ENCODE measurements at places on chromosomes 5 and 9.

DNA sequence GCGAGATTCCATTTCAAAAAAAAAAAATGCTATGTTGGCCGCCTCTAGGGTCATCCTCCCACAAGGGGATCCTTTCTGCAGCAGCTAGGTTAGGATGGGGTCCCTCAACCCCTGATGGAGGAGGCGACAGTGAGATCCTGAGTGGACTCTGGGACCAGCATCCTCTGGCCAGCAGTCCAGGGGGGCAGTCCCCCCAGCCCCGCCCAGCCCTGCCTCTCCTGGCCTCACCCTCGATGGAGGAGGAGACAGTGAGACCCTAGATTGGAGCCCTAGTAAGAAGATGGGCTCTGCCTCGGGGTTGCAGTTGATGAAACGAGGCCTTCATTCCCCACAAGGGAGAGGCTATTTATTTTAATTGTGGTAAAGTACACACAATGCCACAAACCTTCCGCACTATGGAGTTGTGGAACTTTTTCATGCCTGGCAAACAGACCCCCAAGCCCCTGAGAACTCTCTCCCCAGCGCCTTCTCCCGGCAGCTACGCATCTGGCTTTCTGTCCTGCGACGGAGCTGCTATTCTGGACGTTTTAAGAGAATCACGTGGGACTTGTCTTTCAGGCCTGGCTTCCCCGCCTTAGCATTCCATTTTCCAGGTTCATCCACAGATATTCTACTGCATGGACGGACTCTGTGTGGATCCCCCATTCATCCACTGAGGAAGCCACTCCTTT is 15.8 kb downstream of the VAV2 start:
- no peak for DNase-seq

DNA sequence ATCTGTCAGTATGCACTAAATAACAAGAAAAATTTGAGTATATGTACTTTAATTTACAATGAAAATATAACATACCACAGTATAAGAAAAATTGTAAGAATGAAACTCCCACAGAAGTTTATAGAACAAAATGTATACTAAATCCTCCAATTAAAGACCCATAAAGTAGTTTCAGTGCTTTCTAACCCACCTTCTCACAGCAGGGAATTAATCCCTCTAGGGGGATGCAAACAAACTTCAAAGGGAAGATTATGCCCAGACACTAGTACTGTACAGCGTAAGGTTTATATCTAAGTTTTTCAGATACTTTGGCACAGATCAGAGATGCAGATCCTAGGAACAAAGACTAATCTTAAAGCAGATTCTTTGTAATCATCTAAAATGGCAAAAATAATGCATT is 57.2 kb downstream of the DENND1A start:
- no peak for DNase-seq

DNA sequence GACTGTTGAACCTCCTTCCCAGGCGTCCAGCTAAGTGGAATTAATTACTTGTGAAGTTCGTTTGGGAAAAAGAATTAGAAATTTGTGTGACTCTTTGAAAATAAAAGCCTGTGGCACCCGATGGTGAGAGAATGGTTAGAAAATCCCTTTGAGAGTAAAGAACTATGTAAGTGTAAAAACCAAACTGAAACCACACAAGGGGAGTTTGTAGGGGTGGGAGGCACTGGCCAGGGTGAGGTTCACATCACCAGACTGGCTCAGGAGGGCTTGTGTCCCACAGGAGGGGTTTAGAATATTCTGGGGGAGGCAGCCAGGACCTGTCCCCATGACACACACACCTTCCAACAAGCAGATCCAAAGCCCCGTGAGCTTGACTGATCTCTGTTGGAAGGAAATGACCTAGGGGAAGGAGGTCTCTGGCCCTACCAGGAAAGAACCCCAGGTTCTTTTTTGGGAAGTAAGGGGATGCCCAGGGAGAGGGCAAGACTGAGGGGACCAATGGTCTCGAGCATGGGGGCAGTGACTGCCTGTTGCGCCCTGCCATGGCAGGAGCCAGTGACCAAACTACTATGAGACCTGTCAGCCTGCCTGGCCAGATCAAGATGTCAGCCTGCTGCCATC is 4.3 kb downstream of the SPATA24 start:
- no peak for DNase-seq

DNA sequence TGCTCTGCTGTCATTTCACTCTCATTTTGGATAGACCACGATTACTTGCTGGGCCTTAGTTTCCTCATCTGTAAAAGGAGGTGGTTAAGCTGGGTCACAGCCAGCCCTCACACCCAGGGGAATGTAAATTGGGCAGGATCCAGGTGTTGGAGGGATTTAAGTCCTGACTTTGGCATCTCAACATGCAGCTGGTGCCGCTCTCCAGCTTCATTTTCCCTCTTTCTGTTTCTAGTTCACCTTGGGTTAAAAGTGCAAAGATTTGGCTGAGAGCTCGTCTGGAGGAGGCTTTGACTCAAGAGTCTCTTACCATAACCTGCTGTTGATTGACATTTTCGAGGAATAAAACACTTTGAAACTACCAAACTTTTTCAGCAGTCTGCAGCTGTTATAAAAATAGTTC is 144.3 kb upstream of the DHFR start:
- DNase-seq = no peak

DNA sequence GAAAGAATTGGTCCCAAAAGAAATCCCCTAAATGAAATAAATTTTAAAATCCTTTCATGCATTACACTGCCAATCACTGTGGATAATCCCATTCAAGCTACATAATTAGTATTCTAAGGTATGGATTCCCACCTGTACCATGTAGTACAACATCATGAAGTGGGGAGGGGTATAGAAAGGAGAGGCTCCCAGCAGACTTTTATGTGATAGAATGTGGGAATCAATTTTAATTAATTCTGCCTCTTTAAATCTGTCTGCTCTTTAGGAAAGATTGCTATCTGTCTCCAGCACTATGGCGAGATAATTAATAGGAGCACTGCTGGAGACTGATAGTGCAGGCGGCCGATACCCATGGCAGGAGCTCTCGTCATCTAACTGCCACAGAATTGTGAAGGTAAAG is 95.4 kb downstream of the CDH12 start:
- DNase-seq = no peak

DNA sequence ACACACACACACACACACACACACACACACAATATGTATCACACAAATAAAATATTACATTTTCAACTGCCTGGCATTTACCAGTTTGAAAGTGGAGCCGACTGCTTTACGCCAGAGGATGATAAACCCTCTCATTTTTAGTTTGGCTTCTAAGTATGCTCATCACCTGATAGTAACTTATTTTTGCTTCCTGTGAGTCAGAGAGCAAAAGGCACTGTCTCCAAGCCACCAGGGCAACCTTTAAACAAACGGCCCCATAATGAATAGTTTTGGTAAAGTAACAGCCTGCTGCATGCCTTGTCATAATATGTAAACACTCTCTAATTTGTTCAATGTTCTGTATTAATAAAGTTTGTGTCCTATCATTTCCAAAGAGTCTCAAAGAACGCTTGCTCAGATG is 26.9 kb downstream of the KLF4 start:
- DNase-seq = no peak

- DNase-seq = no peak
Measured at GRCh38 chr5:112795342-112795741, 57.7 kb downstream of the APC start.

GRCh38 chr9:69542058-69542457 is 130.1 kb downstream of the APBA1 start:
- no peak for DNase-seq

Measured in activated T-cell treated with anti-CD3 and anti-CD28 coated beads, Interleukin-2, amount 50 U/mL, for 24 hours (primary cell).